ENCODE measurements at places on chromosomes 4 and X. TPM values are rescaled to one million over a fixed set of nuclear protein-coding genes. Genes with fewer than 3 reads are reported as not detected.

REELD1 gene
- total RNA-seq = not detected

RAPGEF2 gene
- 63.4 TPM for total RNA-seq

SLIT2 gene
- total RNA-seq = 110 TPM

SGMS2 gene
- 240 TPM for total RNA-seq

XAGE5 gene
- not detected for total RNA-seq

RAB39B gene
- 0.85 TPM for total RNA-seq

TAF7L gene
- total RNA-seq = 0.16 TPM

Measured in hair follicle dermal papilla cell (primary cell).